ENCODE measurements at places on chromosomes 7 and 10.

GRCh38 chr10:96720422-96721206 is at the start of gene PIK3AP1:
TSS of gene PIK3AP1 (minus strand) at chr10:96720514. CDS start at chr10:96720394, 120 bp downstream.
- peak; percentile 42 for DNase-seq

DNA sequence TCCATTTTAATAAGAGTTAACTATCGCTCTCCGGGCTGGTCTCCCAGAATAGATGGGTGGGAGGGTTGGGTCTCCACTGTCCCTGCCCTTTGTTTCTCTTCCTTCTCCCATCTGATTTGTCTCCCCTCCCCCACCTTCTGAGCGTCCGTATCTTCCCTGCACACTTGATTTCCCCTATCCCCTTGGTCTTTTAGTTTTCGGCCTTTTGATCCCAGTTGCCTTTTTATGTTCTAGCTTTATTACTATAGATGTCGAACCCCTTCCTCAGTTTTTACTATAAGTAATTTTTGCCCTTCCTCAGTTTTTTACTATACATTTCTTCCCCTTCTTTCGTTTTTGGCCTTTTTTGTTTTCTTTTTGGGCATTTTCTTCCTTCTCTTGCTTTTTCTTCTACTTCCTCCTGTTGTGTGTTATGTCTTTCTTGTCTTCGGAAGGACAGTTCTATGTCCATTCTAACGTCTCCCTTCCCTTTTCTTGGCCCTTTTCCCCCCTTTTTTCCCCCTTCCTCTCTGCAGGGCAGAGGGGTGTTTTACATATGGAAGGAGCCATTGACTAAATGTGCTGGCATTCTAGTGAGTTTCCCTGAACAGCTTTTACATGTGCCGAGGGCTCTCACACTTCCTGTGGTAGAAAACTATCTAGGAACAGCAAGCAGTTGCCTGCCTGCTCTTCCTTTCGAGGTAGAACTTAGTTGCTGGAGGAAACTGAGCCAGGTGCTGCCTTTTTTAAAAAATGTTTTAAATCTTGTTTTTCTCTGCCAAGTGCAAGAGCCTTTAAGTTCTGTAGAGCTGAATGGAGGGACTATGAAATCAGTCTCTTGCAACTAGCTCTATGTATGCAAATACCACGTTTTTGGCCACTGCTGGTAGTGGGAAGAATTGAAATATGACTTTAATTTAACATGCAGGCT is 2.8 kb downstream of the TET1 start:
- DNase-seq, result no peak

- DNase-seq, result peak; percentile 2
Observed at GRCh38 chr10:55668326-55668922, 692.6 kb downstream of the ZWINT start.

DNA sequence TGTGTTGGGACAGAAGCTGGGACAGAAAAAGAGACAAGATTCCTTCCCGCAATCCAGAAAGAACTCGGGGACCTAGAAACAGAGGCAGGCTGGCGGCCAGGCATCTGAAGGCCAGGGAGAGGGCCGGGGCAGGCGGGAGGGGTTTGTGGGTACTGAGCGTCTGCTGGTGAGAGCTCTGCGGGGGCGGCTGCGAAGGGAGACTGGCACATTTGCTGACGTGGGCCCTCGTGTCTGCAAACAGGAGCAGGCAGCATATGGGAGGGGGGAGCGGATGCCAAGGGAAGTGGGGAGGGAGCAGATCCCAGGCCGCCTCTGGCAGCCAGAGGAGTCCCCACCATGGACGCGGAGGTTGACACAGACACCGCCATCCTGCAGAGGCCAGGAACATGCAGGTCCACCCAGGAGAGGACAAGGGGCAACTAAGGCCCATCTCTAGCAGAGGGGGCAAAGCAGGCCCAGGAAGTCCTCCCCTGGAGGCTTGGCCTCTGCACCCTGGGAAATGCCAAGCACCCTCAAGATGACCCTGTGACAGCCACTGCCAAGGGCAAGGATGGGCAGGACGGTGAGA is 32.2 kb downstream of the KCNH2 start:
- no peak for DNase-seq
